CD4-positive, CD25-positive, alpha-beta regulatory T cell (primary cell): ENCODE measurements at places on chromosomes 16 and 17. TPM values are rescaled to one million over a fixed set of nuclear protein-coding genes. Genes with fewer than 3 reads are reported as not detected.

Gene C16orf46
- not detected for total RNA-seq

DNA sequence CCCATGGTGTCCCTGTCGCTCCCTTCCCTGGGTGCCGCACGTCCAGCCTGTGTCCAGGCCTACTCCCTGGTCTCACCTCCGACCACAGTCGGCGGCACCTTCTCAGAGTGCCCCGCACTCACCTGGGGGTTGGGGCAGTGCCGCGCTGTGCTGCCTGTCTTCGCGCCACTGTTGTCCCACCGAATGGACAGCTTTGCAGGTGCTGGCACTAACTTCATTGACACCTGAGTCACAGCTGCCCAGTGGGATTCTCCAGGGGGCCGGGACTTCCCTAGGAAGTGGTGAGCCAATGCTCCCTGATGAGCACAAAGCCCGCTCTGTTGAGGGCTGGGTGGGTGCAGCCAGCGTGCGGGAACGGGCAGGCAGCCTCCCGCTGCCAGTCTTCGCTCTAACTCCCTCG lies 24.3 kb upstream of the DBNDD1 start:
- no peak for DNase-seq

Gene IRX5
- total RNA-seq = 0.15 TPM

GRCh38 chr16:3740186-3740585 lies 22.9 kb upstream of the TRAP1 start:
- DNase-seq = no peak

- DNase-seq = no peak
These were observed 18.5 kb upstream of the CPSF4L start for GRCh38 chr17:73280191-73280590.

GRCh38 chr16:56198006-56198754 lies 6.9 kb downstream of the GNAO1 start:
- DNase-seq = no peak

- peak; percentile 5 for DNase-seq
These were observed 10.7 kb downstream of the GNAO1 start for GRCh38 chr16:56202036-56202435.

Gene PMFBP1
- total RNA-seq = 2.0 TPM

GRCh38 chr17:78583091-78583490 lies 5.9 kb upstream of the DNAH17 start:
- DNase-seq = no peak

GRCh38 chr17:15947271-15947670 lies 2.3 kb downstream of the ADORA2B start:
- DNase-seq = no peak

DNA sequence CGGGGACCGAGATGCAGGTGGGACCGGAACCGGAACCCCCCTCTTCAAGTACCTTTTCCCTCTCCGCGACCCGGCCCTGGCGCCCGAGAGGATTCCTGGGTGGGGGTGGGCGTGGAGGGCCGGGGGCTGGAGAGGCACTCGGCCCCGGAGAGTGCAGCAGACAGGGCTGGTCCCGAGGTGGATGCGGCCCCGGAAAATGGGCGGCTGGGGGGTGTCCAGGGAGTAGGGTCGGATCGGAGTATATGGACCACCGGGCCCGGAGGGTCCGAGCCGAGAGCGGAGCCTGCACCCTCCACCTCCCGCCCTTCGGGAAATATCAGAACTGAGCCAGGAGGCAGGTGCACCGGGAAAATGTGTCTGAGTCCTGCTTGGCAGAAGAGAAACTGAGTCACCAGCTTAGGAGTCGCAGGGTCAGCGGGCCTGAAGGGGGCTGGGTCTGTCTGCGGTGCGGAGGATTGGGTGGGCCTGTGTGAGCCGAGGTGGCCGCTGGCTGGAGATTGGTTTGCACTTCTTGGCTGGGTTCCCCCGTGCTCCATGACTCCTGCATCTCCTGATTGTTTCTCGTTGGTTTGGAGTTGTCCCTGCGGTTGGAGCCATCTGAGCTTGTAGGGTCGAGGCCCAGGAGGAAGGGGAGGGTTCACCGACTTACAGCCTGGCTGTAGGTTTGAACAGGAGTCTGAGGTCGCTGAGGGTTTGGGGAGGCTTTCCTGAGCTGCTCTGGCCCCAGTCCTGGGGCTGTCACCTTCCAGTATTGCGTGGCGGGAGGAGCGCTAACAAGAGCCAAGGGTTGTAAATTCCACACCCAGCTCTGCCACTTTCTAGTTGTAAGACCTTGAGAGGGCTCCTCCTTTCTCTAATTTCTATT lies 518 bp downstream of the SH2B1 start:
- DNase-seq = peak; percentile 17

DNA sequence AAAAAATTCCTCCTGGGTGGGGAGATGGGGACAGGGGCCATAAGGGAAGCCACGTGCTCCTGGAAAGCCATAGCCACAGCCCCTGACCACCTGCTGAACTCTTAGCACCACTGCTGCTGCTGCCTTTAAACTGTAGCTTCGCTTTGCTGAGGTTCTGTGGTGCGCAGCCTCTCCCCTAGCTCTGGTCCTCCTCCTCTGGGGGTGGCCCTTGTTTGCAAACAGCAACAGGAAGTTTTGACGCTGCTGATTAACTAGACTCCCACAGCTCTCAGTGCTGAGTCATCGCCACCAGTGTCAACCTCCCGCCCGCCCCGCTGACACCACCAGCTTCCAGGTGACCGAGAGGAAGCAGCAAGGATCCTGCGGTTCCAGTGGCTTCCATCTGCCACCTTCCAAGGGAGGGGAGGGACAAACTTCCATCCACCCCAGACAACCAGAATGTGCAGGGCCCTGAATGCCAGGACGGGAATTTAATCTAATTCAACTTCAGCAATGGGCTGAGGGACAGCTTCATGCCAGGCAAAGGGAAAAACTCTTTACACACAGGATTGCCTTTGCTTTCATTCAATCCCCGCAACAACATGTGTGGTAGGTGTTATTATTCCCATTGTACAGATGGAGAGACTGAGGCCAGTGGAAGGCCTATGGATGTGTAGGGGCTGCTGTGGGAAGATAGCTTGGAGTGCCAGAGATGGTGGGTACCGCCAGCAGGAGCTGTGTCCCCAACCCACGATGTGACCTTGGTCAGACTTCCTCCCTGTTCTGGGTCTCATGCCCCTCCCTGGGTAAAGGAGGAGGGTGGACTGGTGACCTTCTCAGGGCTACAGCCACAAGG lies 8.1 kb upstream of the KIFC3 start:
- peak; percentile 36 for DNase-seq

DNA sequence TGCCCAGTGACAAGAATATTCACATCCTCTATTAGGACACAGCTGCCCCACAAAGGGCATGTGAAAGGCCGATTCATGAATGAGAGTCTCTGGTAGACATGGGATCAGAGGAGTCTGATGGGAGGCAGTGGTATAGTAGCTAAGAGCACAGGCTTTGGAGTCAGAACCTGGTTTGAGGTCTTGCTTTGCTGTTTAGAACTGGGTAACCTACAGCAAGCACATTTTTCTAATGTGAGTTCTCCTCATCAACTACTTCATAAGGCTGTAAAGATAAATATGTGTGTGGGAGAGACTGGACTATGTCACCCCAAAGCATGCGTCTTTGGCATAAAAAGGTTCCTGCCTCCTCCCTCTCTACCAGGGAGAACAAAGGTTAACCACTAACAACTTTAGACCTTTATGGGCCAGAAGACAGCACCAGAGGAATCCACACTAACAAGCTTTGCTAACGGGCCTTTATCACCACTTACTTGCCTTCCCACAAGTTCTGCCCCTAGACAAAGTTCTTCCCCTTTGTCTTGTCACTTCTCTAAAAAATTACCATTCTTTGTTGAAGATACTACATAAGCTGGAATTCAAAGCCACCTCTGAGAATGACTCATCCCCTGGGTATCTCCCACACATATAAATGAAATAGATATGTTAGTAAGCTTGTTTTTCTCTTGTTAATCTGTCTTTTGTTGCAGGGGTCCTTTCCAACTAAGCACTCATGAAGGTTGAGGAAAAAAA lies 21.1 kb downstream of the CDR2 start:
- DNase-seq = no peak

DNA sequence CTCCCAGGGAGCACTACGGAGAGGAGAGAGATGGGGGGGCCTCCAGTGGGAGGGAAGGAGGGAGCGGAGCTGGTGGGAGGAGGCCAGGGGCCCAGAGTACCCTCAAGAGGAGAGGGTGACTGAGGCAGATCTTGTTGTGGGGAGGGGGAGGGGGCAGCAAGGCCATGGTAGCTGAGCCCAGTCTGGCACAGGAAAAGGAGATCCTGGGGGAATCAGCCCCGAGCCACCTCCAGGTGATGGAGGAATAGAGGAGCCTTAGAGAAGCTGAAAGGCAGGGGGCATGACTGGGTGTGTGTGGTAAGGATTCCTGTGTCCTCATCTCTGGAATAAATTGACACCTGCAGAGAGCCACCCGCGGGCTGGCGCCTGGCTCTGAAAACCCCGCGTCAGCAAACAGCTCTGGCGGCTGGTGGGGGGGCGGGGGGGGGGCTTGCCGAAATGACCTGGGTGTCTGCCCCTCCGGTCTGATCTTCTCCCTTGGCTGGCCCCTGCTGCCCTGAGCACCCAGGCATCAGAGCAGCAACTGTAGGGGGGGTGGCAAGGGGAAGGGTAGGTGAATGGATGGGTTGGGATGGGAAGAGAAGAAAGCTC lies 1.3 kb upstream of the NLGN2 start:
- DNase-seq = no peak

GRCh38 chr17:40312131-40312731 lies 3.3 kb downstream of the RARA start:
- DNase-seq = no peak

Gene TGFB1I1
- total RNA-seq = 1.6 TPM

Gene MYH13
- total RNA-seq = not detected

- DNase-seq = no peak
These were observed 7.4 kb downstream of the CBFB start for GRCh38 chr16:67036323-67036741.
